ENCODE measurements at places on chromosomes 3 and 15.

GRCh38 chr15:29805043-29805707, 17.1 kb downstream of the TJP1 start:
- no peak for DNase-seq

GRCh38 chr15:41858756-41859155, 20.1 kb downstream of the PLA2G4B start:
- no peak for DNase-seq

- no peak for DNase-seq
Observed at GRCh38 chr3:38460377-38461270, 6.9 kb downstream of the ACVR2B start.

- DNase-seq, result no peak
Observed at GRCh38 chr3:173304182-173304800, 93.3 kb upstream of the NLGN1 start.

DNA sequence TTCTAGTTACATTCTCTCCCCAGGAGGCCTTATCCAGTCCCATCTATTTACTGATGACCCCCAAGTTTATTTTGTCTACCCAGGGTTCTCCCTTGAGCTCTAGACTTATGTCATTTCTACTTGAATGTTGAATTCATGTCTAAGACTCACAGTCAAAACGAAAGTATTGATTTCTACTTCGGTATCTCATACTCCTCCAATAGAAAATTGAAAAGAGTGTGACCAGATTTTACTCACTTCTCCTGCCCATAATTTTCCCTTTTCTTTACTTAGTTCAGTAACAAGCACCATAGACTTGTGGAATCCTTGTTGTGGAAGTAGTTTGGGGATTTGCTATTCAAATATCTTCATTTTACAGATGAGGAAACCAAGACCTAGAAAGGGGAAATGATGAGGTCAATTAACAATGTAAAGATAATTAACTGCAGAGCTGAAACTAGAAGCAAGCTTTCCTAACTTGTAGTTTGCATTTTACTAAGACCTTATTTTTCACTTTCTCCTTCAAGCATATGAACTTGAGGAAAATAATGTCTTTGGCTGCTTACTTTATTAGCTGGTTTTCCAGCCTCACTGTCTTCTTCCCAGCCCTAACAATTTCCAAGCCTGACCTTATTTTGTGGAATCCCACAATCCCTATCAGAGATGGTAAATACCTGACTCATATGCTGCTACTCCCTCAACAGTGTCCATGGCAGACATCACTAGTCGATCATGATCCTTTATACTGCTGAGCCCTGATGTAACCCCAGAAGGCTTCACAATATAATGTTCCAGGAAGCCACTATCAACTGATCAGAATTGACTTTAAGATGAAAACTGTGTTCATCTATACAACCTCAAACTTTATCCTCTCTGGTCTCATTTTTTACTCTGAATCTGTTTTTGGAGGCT, 123.9 kb upstream of the AGBL1 start:
- no peak for DNase-seq

DNA sequence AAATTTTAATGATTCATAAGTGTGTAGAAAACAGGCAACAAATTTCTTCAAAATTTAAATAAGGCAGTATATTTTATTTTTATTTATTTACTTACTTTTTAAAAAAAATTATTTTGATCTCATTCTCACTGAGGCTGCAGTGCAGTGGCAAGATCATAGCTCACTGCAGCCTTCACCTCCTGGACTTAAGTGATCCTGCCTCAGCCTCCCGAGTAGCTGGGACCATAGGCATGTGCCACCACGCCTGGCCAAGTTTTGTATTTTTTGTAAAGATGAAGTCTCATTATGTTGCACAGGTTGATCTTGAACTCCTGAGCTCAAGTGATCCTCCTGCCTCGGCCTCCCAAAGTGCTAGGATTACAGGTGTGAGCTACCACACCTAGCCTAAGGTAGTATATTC, 61.2 kb upstream of the XRN1 start:
- DNase-seq, result no peak

DNA sequence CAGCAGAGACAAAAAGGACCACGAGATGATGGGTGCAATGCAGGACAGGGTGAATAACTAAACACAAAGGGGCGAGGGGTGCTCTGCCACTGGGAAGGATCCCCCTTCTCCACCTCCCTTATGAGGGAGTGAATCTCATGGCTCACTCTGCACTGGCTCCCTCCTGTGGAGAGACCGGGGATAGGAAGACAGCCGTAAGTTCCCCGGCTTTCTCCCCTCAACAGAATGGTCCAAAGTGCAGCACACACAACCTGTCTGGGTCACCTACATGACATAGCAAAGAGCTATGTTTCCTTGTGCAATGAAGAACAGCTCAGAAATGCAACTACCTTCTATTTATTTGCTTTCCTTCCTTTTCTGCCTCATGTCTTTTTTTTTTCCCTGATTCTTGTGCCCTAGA, 7.8 kb upstream of the ACSBG1 start:
- DNase-seq, result peak; percentile 50

- no peak for DNase-seq
Observed at GRCh38 chr15:92643849-92644815, 11.4 kb downstream of the FAM174B start.

DNA sequence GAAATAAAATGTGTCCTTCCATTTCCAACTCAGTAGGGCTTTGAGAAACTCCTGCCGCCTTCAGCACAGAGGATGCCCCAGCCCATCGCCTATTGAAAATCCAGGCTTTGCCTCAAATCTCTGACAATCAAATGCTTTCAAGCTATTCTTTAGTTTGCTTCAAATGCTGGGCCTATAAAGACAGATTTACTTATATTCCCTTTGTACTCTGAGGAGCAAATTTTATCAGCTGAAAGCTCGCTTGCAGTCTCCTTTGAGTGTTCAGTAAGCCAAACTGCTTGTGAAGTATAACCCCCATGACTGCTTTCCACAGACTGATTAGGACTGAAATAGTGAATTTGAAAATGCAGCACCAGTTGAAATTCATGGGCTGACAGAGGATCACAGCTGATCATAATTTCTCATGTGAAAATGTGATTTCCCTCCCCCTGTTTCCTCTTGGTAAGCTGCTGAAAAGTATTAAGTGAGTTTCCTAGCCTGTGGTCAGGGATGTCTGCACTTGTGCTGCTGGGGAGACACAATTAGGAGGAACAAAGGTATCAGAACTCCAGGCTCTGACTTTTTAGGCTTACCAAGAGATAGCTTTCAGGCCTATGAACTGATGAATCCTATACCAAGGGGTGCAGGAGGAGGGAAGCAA, 563.4 kb upstream of the TGFBR2 start:
- DNase-seq, result no peak

- no peak for DNase-seq
Observed at GRCh38 chr3:46479696-46480095, 15.0 kb upstream of the LTF start.

DNA sequence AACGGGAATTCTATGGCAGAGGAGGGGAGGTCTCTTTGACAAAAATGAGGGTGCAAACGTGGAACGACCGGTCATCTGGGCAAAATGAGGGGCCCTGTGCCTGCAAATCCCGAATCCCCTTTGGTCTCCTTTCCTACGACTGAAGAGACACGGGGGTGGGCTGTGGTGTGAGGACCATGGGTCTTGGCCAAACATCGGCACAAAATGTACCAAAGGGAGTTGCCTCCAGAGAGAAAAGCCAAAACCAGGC, 498 bp downstream of the ZNF280D start:
- no peak for DNase-seq

- DNase-seq, result no peak
Observed at GRCh38 chr3:72186400-72186855, 401.5 kb upstream of the PROK2 start.

GRCh38 chr3:152508705-152509104, 240.0 kb downstream of the MBNL1 start:
- no peak for DNase-seq

DNA sequence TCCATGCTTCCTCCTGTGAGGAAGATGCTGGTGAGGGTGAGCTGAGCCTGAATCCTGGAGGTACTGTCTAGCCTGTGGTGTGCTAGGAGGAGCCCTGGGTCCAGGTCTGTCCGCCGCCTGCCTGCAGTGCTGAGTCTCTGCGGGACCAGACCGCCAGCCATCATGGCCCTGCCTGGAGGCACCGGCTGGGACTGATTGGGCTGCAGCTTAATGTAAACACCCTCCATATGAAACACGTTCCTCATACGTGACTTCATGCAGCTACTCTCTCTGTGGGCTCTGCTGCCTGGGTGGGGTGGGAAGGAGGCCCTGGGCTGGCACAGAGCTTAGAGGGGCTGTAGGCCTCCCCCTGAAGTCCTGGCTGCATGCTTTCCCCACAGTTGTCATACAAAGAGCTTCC, 67.4 kb downstream of the FBLN2 start:
- no peak for DNase-seq

GRCh38 chr3:175274056-175274455, 414.9 kb downstream of the NAALADL2 start:
- no peak for DNase-seq

DNA sequence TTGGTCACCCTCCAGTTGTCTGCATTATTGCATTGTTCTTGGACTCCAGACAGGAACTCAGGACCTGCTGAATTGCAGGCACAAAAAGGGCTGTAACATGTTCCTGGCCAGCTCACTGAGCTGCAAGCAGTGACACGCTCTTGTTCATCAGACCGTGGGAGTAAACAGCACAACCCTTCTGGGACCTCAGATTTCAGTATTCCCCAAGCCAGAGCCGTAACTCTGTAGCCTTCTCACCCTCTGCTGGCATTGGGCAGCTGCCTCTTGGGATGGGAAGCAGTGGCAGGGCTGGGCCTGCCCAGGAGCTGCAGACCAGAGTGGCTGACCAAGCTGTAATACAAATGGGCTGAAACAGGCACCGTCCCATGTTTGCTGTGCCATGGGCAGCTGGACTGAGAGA, 607.1 kb upstream of the BCHE start:
- no peak for DNase-seq

DNA sequence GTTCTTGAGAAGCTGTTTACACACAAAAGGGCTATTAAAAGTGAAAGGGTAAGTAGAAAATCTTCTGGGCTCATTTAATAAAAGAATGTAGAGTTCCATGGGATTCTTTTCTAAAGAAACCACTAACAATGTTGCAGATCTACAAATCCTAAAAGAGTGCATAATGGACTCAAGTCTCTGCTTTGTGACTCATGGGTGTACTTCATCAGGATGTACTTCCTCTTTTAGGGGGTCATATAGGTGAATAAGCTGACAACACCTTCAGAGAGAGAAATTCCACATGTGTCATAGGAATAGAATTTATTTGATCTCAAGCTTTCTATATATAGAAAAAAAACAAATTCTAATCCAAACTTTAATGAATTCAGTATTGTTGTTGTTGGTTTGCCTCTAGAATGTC, 355.5 kb downstream of the TIGIT start:
- DNase-seq, result no peak

- no peak for DNase-seq
Observed at GRCh38 chr3:194608981-194609380, 24.2 kb downstream of the TMEM44 start.

- DNase-seq, result no peak
Observed at GRCh38 chr3:104831071-104831470, 535.6 kb upstream of the ALCAM start.

DNA sequence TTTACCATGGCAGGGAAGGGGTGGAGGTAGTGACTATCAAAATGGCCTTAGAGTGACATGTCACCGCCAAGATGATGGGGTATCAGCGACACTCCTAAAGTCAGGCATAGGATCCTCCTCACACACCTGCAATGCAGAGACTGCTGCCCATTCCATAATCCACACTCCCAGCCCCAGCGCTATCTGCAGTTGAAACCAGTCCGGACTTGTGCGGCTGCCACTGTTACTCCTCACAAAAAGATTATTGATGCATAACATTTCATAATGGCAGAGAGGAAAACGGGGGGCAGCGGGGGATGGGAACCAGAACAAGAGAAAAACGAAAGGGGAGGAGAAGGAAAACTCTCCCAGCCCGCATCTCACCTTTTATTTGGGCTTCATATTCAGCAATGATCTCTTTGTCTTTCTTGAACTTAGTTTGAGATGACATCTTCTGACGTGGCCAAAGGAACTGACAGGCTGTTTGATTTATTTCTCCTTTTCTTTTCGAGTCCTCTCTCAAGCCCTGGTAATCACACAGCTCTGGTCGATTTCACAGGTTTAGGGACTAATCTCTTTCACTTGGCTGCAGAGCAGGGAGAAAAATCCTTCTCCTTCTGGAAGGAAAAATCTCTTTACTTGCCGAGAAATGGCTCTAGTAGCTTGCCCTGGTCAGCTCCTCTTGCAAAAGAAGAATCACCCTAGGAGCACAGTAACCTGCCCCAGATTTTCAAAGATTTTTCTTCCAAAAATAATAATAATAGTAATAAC, 749 bp downstream of the SRGAP3 start:
- DNase-seq, result no peak
